CD4-positive, alpha-beta memory T cell (primary cell): ENCODE measurements at places on chromosomes 1 and 21. TPM values are rescaled to one million over a fixed set of nuclear protein-coding genes. Genes with fewer than 3 reads are reported as not detected.

DNA sequence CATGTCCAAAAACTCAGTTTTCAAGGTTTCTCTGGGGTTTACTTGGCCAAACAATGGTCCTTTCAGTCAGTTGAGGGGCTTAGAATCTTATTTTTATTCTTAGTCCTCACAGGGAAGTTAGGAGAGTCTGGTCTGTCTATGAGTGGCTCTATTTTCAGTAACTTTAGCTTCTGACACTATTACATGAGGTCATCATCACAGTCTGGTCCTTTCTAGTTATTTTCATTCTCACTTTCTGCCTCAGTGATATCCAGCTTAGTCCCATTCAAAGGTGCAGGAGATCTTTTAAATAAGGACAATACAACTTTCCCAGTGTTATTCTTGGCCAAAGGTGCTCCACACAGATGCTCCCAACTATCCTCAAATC is 30.0 kb upstream of the FGGY start:
- H3K36me3 ChIP-seq, result no peaks in the 10 kb centered on the region
- H3K27me3 ChIP-seq, result no peaks in the 10 kb centered on the region
- no peak overlapping the region for H3K27ac ChIP-seq
- DNase-seq, result no peak

DNA sequence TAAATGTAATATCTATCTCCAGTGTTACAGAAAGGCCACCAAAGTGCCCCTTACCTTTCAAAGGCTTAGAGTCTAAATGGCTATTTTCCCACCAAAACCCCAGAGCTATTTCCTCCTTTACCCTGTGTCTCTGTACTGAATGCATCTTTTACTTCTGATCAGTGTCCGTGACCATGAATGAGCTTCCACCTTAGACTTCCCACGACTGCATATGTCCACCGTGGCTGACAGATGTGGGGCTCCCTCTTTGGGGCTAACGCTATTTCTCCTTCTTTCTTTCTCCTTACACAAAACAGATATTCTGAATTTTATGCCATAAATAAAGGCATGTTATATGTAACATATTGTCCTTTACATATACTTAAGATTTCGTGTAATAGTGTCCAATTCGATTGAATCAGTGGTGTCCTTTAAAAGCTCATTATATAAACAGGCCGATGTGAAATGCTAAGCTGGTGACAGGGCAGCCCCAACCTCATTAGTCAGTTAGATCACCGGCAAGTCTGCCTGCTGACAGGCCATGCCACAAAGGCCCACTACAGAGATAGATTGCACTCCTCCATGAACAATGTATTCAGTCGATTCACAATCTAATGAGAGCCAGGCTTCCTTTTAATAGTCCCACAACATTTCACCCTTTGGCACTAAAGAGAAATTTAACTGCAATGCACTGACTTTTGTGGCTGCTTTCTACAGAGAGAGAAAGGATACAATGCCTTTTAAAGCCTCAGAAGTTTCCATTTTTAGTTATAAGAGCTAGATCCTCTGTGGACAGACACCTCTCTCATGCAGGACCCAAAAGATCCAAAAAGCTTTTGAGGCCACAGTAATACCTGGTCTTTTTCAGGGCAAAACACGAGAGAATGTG is 297.9 kb downstream of the PCP4 start:
- H3K27me3 ChIP-seq, result no peaks in the 10 kb centered on the region
- H3K36me3 ChIP-seq, result no peaks in the 10 kb centered on the region
- no peak overlapping the region for H3K27ac ChIP-seq

- no peak overlapping the region for H3K27ac ChIP-seq
- no peak overlapping the region for H3K4me3 ChIP-seq
- no peaks in the 10 kb centered on the region for H3K4me1 ChIP-seq
These were observed 65.7 kb downstream of the PLA2G4A start for GRCh38 chr1:186894415-186894814.

The ITLN1 gene
- not detected for total RNA-seq

The CACNA1S gene
- not detected for total RNA-seq

GRCh38 chr1:165988817-165989216 is 161.4 kb downstream of the UCK2 start:
- no peak overlapping the region for H3K27ac ChIP-seq
- no peaks in the 10 kb centered on the region for H3K27me3 ChIP-seq
- H3K4me1 ChIP-seq, result no peaks in the 10 kb centered on the region
- no peaks in the 10 kb centered on the region for H3K36me3 ChIP-seq
- no peak for DNase-seq
- no peak overlapping the region for H3K4me3 ChIP-seq
